Activated CD8-positive, alpha-beta T cell treated with anti-CD3 and anti-CD28 coated beads, Interleukin-2, amount 10 ng/mL, durations not matched to agents 7 days and 5 days (primary cell): ENCODE measurements at places on chromosomes 16 and 17. TPM values are rescaled to one million over a fixed set of nuclear protein-coding genes. Genes with fewer than 3 reads are reported as not detected.

DNA sequence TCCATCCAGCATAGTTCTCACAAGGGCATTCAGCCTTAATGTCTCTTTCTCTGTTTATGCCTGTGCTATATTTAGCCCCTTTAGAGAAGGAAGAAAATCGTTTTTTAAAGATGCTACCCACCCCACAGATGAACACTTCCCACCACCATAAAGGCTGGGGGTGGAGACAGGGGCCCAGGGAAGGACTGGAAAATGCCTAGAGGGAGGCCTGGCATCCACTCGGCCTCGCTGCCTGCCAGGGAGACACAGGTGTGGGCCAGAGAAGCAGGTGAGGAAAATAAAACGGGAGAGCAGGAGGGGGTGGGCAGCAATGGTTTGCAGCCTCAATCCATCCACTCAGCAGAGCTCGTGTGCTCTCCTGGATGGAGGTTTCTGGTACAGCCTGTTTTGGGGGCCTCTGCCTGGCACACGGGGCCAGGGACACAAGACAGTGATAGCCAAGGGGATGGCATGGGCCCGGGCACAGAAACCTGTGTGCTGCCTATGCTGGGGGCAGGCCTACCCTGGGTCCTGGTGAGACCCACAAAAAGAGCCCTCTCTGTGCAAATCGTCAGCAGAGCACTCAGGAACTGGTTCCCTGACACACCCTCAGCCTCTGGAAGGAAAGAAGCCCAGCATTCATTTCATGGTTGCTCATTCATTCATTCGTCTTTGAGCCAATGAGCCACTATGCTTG, 121.4 kb downstream of the C16orf78 start:
- H3K4me3 ChIP-seq: no peak overlapping the region
- H3K27me3 ChIP-seq: no peaks in the 10 kb centered on the region
- no peaks in the 10 kb centered on the region for H3K4me1 ChIP-seq
- H3K36me3 ChIP-seq: no peaks in the 10 kb centered on the region

The NPTX1 gene
- 18.9 TPM for total RNA-seq

The GPR179 gene
- total RNA-seq: 0.08 TPM

DNA sequence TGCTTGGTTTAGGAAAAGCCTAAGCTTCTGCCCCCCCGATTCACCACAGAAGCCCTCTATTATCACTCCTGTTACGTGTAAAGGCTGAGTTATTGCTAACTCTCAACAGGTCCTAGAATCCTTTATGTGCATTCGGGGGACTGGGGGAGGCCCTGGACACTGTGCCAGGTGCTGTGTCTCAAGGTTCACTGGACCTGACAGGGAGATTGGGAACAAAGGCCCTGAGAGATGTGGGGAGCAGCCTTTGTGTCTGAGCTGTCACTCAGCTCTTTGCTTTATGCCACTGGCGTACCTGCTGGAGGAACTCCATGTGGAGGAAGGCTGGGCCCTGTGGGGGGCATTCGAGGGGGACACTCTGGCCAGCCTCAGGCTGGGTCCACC, 65.9 kb downstream of the METRNL start:
- H3K27me3 ChIP-seq: peaks cover 16% of the 10 kb centered on the region
- H3K27ac ChIP-seq: no peak overlapping the region
- H3K36me3 ChIP-seq: no peaks in the 10 kb centered on the region
- no peak for DNase-seq
- H3K4me1 ChIP-seq: peaks cover 26% of the 10 kb centered on the region
- no peak overlapping the region for H3K4me3 ChIP-seq

The MARVELD3 gene
- not detected for total RNA-seq

The ASB16 gene
- 0.26 TPM for total RNA-seq

The METTL16 gene
- 27.0 TPM for total RNA-seq

The SALL1 gene
- not detected for total RNA-seq

GRCh38 chr16:74650966-74651567, 15.6 kb downstream of the RFWD3 start:
- DNase-seq: no peak
- H3K27me3 ChIP-seq: no peaks in the 10 kb centered on the region
- peaks cover 30% of the 10 kb centered on the region for H3K4me1 ChIP-seq
- no peak overlapping the region for H3K4me3 ChIP-seq

- H3K4me3 ChIP-seq: no peak overlapping the region
- peaks cover 49% of the 10 kb centered on the region for H3K36me3 ChIP-seq
- DNase-seq: peak; percentile 44
- no peak overlapping the region for H3K27ac ChIP-seq
Measured at GRCh38 chr17:17269926-17270773, 10.9 kb downstream of the COPS3 start.

GRCh38 chr16:51152691-51153576, 1.9 kb upstream of the SALL1 start:
- H3K27me3 ChIP-seq: peaks cover 66% of the 10 kb centered on the region
- peak overlapping the region; percentile 34 for H3K4me3 ChIP-seq
- no peak for DNase-seq
- H3K27ac ChIP-seq: peak overlapping the region; percentile 73
- peaks cover 15% of the 10 kb centered on the region for H3K36me3 ChIP-seq

The SPATA2L gene
- total RNA-seq: 7.0 TPM

DNA sequence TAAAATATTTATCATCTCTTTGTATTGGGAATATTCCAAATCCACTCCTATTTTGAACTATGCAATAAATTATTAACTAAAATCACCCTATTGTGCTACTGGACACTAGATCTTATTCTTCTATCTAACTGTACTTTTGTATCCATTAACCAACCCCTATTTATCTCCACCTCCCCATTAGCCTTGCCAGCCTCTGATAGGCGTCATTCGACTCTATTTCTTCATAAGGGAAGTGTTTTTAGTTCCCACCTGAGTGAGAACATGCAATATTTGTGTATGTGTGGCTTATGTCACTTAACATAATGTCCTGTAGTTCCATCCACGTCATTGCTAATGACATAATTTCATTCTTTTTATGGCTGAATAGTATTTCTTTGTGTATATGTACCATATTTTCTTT, 23.9 kb downstream of the TMEM186 start:
- H3K36me3 ChIP-seq: peaks cover 2% of the 10 kb centered on the region
- no peak overlapping the region for H3K4me3 ChIP-seq
- no peak for DNase-seq
- H3K4me1 ChIP-seq: no peaks in the 10 kb centered on the region
- H3K27ac ChIP-seq: no peak overlapping the region

The SYT17 gene
- not detected for total RNA-seq

- no peak overlapping the region for H3K27ac ChIP-seq
- H3K4me1 ChIP-seq: no peaks in the 10 kb centered on the region
- no peak for DNase-seq
- no peaks in the 10 kb centered on the region for H3K27me3 ChIP-seq
Measured at GRCh38 chr16:22397464-22397863, 23.0 kb upstream of the CDR2 start.

DNA sequence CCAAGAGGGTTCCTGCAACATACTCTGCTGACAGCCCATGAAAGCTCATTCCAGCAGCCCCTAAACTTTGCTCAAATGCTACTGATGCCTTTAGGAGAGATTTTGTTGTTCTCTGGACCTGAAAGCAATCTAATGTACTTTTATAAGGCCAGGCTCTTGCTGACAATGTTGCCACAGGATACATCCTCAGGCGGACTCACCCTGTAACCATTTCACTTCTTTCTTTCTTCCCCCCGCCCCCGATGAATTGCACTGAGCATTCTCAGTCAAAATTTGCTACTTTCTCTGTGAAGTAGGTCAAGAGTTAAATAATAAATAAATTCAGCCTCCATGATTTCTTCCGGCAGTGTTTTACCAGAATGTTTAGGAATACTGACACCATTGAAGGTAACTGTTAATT, 1.5 kb downstream of the GAS7 start:
- peaks cover 41% of the 10 kb centered on the region for H3K27me3 ChIP-seq
- peak overlapping the region; percentile 31 for H3K4me3 ChIP-seq
- DNase-seq: no peak
- H3K27ac ChIP-seq: no peak overlapping the region
- peaks cover 11% of the 10 kb centered on the region for H3K4me1 ChIP-seq
- H3K36me3 ChIP-seq: peaks cover 3% of the 10 kb centered on the region

The CES5A gene
- not detected for total RNA-seq

DNA sequence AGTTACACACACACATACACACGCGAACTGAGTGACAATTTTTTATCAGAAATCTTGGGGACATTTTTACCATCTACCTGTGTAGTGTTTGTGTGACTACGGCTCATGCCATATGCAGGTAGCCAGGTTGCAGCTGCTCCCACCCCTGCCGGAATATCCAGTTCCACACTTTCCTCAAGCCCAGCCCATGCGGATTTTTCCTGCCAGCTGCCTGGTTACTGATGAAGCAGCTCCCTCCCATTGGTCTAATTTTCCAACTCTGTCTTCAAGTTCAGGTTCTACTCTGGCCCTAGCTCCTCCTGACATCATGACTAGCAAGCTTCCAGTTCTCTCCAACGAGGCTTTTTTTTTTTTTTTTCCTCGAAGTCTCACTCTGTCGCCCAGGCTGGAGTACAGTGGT, 4.8 kb downstream of the GSG1L2 start:
- DNase-seq: no peak
- no peaks in the 10 kb centered on the region for H3K4me1 ChIP-seq
- H3K27me3 ChIP-seq: peaks cover 2% of the 10 kb centered on the region
- H3K36me3 ChIP-seq: no peaks in the 10 kb centered on the region
- H3K4me3 ChIP-seq: no peak overlapping the region

The HEXIM1 gene
- 29.2 TPM for total RNA-seq

DNA sequence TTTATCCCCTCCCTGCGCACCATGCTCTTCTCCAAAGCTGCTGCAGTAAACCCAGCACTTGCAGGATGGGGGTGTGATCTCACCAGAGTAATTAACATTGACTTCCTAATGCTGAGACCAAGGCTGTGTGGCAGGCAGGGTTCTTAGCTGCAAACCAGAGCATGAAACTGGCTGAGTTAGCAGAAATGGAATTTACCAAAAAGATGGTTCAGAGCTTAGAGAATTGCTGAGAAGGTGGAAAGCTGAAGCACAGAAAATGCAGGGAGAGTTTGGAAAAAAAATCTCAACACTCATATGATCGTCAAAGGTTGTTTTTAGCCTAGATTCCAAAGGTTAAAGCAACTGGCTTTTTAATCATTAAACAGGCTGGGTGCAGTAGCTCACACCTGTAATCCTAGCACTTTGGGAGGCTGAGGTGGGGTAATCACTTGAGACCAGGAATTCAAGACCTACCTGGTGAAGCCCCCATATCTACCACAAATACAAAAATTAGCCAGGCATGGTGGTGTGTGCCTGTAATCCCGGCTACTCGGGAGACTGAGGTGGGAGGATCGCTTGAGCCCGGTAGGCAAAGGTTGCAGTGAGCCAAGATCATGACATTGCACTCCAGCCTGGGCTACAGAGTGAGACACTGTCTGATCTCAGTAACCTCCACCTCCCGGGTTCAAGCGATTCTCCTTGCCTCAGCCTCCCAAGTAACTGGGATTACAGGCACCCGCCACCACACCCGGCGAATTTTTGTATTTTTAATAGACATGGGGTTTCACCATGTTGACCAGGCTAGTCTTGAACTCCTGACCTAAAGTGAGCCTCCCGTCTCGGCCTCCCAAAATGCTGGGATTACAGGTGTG, 6.0 kb upstream of the TXNDC11 start:
- H3K36me3 ChIP-seq: peaks cover 35% of the 10 kb centered on the region
- peaks cover 11% of the 10 kb centered on the region for H3K4me1 ChIP-seq
- peak overlapping the region; percentile 3 for H3K27ac ChIP-seq
- no peak for DNase-seq
- no peaks in the 10 kb centered on the region for H3K27me3 ChIP-seq
- H3K4me3 ChIP-seq: no peak overlapping the region

DNA sequence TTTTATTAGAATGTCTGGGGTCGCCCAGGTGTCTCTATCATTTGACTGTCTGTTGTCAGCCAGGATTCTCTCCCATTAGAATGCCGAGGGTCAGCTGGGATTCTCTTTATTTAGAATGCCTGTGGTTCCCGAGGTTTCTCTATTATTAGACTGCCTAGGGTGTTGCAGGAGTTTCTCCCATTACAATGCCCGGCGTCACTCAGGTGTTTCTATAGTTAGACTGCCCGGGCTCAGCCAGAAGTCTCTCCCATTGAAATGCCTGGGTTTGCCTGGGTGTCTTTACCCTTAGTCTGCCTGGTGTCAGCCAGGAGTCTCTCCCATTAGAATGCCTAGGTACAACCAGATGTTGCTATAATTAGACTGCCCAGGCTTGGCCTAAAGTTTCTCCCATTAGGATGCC, 2252.0 kb downstream of the TP53TG3F start:
- H3K27ac ChIP-seq: no peak overlapping the region
- DNase-seq: no peak
- no peaks in the 10 kb centered on the region for H3K4me1 ChIP-seq
